ENCODE measurements at places on chromosomes 7 and 10. TPM values are rescaled to one million over a fixed set of nuclear protein-coding genes. Genes with fewer than 3 reads are reported as not detected.

Gene UPK3B
- 2.1 TPM for total RNA-seq

Gene CAMK1D
- total RNA-seq: 4.4 TPM

Gene PRSS37
- total RNA-seq: not detected

Gene WIPF3
- 0.16 TPM for total RNA-seq

Gene WNT2
- total RNA-seq: 2.4 TPM
